Testis (tissue), 5 donors: ENCODE measurements at places on chromosomes 12 and 14. TPM values are rescaled to one million over a fixed set of nuclear protein-coding genes. Genes with fewer than 3 reads are reported as not detected.

DNA sequence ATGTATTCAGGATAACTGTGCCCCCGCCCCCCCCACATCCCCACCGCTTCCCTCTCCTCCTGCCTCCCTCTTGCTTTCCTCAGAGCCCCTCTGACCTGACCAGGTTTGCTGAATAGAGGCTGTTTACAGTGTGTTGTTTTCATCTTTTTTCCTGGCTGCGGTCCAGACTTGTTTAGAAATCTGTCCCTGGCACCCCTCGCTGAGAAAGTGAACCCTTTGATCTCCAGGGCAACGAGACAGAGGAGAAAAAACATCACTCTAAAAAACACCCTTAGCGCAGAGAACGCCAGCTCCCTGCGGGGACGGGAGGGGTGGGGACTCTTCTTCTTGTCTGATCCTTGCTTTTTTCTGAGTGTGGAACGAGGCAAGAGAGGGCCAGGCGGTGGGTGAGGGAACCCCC is 22.5 kb downstream of the SDS start:
- DNase-seq = no peak

- DNase-seq = no peak
These were observed 136.9 kb upstream of the CNOT2 start for GRCh38 chr12:70106347-70106746.

DNA sequence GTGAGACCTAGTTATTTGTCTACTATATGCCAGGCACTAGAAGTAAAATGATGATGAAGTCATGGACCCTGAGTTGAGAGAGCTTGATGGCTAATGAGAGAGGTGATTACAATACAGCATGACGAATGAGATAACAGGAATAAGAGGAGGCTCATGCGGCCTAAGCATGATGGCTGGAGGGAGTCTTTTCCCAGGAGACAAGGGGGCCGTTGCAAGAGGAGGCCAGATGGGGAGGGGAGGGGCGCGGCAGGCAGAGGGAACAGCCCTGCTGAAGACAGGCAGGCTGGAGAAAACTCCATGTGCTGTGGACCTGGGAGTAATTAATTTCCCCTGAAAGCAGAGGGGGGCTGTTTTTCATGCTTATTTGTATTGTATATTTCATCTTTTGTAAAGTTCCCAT is 144.7 kb upstream of the RFLNA start:
- DNase-seq = no peak

GALNT8 gene
- total RNA-seq = 16.0 TPM
